ENCODE measurements at places on chromosomes 7 and 10. TPM values are rescaled to one million over a fixed set of nuclear protein-coding genes. Genes with fewer than 3 reads are reported as not detected.
A peak's percentile ranks its signal among the peaks of the same experiment; 100 is the strongest.

DNA sequence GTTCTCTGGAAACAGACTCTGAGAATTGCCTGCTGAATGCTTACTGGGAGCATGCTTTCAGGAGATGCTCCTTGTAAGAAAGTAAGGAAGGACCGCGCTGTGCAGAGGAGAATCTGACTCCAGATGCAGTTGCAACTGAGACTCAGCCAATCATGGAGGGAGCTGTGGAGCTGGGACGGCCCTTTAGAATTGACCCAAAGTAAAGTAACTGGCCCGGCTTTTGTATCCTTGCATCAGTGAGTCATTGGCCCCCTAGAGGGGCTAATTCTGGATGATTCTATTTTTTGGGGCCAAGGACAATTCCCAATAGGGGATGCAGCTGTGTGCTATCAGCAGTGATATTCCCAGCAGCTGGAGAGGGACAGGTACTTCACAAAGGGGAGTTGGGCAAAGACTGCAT lies 170.4 kb downstream of the PTEN start:
- DNase-seq = no peak

GRCh38 chr7:29924006-29924405 lies 65.6 kb downstream of the SCRN1 start:
- no peak for DNase-seq

DNA sequence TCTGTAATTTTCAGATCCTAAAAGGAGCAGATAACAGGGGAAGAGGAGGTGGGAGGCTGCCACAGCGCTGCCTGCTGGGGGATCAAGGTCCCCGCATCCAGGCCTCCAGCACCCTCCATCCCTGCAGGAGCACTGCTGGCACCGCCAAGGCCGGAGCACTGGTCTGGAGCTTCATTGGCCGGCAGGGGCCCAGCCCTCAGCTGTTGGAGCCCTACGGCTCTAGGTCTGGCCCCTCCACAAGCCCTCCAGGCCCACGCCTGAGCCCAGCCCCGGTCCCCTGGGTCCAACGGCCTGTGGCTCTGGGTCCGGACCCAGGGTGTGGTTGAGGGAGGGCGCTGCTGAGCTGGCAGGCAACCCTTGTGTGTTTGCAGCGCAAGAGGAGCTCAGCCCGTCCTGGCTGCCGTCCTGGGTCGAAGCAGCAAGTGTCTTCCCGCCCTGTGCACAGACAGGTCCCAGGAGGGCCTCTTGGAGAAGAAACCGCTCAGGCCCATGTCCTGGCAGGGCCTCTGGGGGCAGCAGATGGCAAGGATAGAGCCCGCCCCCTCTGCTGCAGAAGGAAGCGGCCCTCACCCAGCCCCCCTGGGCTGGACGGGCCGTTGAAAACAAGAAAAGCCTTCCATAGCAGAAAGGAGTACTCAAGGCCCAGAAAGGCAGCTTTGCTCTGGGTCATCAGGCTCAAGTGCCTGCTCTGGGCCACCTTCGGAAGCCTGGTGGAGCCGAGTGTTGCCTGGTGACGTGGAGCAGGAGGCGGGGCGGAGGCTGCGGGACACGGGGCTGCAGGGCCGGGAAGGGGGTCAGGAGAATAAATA lies 54.3 kb upstream of the TNRC18 start:
- no peak for DNase-seq

DNA sequence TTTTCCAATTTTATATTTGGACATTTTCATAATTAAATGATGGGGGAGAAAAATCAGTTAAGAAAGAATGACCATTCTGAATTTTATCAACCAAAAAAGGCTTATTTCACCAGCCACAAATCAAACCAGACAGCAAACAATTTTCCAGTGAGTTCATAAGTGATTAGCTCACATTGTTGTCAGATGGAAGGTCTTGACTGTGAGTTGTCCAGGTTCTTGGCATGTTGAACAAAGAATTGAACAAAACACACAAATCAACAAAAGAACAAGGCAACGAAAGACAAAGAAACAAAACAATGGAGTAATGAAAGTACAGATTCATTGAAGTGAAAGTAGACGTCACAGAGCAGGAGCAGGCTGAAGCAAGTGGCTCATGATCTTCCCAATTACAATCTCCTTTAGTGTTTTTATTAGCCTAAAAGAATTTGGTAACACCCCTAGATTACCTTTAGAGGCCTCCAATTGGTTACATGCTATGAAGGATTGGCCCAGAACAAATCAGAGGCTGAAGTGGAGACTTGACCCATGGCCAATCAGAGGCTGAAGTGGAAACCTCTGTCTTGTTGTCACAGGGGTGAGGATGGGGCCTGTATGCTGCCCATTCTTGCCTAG lies 248.7 kb downstream of the NEBL start:
- DNase-seq = no peak

- no peak for DNase-seq
Measured at GRCh38 chr7:83643012-83643411, 5.9 kb downstream of the SEMA3E start.

- DNase-seq = peak; percentile 45
Measured at GRCh38 chr7:47940088-47941013, 7.9 kb downstream of the PKD1L1 start.

- no peak for DNase-seq
Measured at GRCh38 chr10:102801978-102802377, 35.2 kb downstream of the CYP17A1 start.

GRCh38 chr10:95605163-95605562 lies 44.0 kb upstream of the SORBS1 start:
- no peak for DNase-seq

DNA sequence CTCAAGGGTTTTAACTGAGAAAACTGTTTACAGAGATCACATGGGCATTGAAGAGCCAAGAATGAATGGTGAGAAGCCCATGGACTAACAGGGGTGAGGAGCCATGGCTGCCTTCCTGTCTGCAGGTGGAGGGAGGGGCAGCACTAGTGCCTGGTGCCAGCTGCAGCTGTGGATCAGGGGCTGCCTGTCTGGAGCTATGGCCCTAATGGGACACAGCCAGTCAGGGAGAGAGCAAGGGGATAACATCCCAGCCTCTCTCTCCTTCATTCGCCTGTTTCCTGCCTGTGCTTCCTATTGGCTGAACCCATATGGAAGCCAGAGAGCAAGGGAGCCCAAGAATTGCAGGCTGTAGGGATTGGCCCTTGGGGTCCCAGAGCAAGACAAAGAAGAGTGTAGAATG lies 125.8 kb upstream of the GAD2 start:
- no peak for DNase-seq

GRCh38 chr10:5829267-5829666 lies 16.0 kb upstream of the GDI2 start:
- no peak for DNase-seq

DNA sequence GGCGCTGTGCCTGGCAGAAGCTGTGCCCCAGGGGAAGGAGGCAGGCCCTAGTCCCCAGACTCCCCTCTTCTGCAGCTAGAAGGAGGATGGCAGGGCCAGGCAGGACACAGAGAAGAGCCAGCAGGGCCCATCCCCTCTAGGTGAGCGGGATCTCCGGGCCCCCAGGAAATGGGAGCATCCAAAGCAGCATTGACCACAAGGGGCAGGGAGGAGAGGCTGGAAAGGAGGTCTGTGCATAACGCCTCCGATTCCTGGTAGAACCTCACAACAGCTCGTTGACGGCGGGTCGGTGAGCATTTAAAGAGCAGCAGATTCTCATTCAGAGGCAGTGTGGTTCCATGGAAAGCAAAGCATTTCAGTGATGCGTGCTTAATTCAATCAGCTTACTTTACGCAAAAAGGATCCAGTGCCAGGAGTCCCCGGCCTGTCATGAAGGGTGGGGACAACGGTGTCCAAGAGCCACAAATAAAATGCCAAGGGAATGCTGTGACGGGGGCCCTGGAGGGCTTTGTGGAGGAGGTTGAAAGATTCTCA lies 41.0 kb downstream of the CLRN3 start:
- DNase-seq = no peak

DNA sequence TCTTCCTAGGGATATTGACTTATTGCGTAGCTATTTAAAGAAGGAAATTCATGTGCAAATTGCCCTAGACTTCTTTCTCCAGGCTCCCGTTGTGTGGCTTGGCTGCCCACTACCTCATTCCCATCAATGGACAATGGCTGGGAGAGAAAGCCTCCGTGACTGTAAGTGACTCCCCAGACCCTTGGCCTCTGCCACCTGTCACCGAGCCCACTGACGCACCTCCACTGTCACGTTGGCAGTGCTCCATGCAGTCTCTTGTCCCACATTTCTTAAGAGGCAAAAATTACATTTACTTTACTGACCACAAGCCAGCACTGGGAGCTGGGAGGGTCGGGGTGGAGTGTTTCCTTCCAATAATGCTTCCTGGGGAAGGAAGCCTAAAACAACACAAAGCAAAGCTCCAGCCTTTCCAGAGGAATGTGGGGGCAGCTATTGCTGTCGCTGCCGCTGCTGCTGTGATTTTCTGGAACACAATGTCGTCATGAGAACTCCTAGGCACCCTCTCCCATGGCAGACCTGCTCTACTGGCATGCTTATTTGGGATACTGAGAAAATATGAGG lies 89.7 kb upstream of the STEAP1B start:
- DNase-seq = peak; percentile 89

- DNase-seq = peak; percentile 43
Measured at GRCh38 chr7:151251328-151251688, 2.8 kb upstream of the SMARCD3 start.

GRCh38 chr10:133180192-133180964 lies 20.4 kb downstream of the KNDC1 start:
- no peak for DNase-seq

GRCh38 chr10:84196941-84197340 lies 2.6 kb downstream of the CDHR1 start:
- no peak for DNase-seq

DNA sequence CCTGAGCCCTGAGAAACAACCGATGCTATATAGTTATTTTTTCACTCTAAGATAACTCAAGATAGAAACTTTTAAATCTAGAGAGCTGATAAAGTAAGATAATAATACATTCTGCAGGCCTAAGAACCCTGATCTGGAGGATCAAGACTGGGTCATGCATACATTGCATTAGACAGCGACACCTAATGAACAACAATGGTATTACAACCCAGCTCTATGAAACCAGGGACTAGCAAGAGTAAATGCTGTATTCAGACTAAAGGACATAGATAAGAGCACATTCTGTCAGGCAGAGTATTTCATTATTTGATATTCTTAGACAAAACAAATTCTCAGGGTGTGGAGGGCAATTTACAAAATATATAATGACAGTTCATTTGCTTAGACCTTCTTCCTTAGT lies 148.6 kb downstream of the GRK5 start:
- DNase-seq = no peak

DNA sequence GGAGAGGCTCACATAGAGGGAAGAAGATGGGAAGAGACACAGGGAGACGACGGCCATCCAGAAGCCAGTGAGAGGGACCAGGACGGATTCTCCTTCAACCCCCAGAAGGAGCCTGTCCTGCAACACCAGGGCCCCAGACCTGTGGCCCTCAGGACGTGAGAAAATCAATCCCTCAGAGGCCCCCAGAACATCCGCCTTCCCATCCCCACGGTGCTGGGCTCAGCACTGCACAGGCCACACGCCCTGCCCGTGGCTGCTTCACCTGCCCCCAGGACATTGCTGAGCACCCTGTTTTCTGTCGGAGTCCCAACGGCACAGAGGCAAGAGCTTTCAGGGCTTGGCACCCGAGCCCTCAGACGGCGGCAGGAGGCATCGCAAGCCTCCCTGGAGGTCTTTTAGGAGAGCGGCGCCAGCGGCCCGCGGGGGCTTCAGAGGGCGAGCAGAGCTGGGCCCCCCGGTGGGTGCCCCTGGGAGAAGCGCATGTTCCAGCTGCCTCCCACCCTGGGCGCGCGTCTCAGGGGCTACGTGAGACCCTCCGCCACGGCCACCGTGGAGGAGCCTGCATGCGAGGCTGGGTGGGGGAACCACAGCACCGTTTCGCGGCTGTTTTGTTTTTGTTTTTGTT lies 42.8 kb downstream of the PDGFA start:
- DNase-seq = no peak

DNA sequence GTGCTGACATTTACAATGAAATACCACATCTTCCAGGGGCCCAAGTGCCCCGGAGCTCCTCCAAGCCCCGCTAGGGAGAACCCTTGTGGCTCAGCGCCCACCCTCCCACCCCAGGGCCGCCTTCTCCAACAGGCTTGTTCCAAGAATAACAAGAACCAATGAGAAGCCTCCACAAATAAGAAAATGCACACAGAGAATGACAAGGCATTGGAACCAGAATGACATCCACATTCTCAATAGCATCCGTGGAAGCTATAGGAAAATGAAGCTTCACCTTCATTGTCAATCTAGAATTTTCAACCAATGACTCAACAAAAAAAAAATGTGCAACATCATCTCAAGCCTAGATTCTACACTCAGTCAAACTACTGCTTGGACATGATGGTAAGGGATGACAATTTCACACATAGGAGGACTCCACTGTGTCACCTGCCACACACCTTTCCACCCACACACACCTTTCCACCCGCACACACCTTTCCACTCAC lies 50.4 kb upstream of the PPP2R2D start:
- DNase-seq = no peak

GRCh38 chr7:116423499-116423898 lies 76.0 kb upstream of the CAV2 start:
- DNase-seq = no peak

- DNase-seq = no peak
Measured at GRCh38 chr7:130383187-130383980, 3.1 kb downstream of the CPA1 start.

DNA sequence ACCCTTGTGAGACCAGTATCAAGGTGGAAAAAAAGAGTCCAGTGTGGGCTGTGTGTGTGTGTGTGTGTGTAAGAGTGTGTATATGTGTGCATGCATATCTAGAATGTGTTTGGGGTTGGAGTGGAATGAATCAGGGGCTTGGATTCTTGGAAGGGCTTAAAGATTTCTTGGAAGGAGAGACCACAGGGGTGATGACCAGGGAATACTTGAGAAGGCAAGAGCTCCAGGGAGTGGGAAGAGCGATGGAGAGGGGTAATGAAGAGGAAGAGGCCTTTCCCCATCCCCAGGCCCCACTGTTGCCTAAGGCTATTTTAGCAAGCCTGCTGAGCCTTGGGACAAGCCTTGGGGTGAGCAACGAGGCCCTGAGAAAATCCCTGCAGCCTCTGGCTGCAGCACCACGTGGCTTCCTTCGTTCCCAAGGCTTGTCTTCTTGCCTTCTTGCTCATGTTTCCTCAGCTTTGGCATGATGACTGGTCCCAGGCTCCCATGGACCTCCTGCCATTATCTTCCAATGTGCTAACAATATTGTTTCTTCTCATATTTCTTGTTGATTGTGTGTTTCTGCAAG lies 663.4 kb downstream of the INHBA start:
- no peak for DNase-seq

- DNase-seq = no peak
Measured at GRCh38 chr7:35366167-35367155, 112.6 kb upstream of the TBX20 start.

- no peak for DNase-seq
Measured at GRCh38 chr10:102492983-102493382, 9.5 kb downstream of the ACTR1A start.

The LIPJ gene
- total RNA-seq = not detected

The ZMIZ2 gene
- 6.5 TPM for total RNA-seq

The CPA5 gene
- total RNA-seq = not detected

The OR2A42 gene
- total RNA-seq = not detected

The GRID1 gene
- total RNA-seq = not detected

The FAM25G gene
- not detected for total RNA-seq

The CDK5 gene
- total RNA-seq = 56.6 TPM

The KLF6 gene
- total RNA-seq = 7.5 TPM
